Breast epithelium (tissue), 4 donors: ENCODE measurements at places on chromosomes 16 and 17. TPM values are rescaled to one million over a fixed set of nuclear protein-coding genes. Genes with fewer than 3 reads are reported as not detected.

SLC35G6 gene
- total RNA-seq, result not detected

DNA sequence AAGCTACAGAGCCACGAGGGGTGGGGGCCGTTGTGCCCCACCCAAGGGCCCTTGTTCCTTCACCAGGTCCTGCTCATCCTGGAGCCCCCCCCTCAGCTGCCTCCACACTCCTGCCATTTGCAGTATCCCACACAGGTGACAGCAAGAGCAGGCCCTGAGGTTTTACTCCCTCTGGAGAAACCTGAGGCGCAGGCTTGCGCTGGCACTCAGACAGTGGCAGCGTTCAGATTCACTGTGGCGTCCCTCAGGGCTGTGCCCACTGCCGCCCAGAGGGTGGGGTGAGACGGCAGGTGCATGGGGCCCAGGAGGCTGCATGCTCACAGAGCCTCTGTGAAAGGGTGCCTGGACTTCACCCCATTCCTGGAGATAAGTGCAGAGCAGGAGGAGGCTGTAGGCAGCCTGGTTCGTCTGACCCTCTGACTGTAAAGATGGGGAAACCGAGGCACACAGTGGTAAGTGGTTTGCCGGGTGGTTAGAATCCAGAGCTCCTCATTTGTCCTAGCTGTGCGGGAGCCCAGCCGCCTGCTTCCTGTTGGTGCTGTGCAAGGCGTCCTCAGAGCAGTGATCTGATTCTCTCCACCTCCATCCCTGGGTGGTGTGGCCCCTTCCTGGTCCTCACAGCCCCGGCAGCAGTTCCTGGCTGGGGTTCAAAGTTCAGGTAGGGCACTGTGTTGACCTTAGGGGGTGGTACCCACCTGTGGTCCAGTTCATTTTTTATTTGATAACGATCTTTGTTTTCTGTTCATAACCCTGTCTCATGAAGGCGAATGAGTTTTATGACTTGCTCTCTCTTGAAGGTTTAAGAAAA lies 1.6 kb downstream of the SPIRE2 start:
- no peaks in the 10 kb centered on the region for H3K27me3 ChIP-seq
- H3K4me1 ChIP-seq, result peaks cover 4% of the 10 kb centered on the region
- H3K27ac ChIP-seq, result no peak overlapping the region
- no peak overlapping the region for H3K4me3 ChIP-seq
- no peak for DNase-seq

PTX4 gene
- total RNA-seq, result not detected

GRCh38 chr16:52383119-52383518 lies 163.8 kb downstream of the TOX3 start:
- no peaks in the 10 kb centered on the region for H3K4me1 ChIP-seq

DNA sequence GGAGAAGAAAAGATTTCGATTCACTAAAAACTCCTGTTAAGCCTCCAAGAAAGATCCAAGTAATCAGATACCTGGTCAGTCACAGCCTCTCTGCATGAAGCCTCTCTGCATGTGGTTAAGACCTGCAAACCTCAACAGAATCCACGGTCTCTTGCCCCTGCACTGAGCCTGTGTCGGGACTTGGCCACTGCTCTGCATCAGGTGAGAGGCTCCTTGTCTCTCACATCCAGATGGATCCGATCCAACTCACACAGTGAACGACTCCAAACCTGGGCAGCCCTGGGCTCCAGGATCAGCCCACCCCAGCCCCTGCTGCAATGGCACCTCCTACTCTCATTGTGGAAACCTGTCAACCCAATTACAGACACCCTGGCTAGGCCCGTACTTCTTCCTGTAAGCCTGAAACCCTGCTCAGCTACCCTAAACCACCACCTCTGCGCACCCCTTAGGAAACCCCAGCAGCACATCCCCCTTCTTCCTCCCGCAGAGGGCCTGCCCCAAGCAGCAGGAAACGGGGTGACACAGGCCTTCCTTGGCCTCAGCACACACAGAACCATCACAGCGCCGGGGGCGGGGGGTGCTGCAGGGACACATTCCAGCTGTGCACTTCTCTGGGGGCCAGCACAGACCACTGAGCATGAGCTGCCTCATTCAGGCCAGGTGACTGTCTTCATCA lies 129.5 kb downstream of the ANKRD11 start:
- H3K27ac ChIP-seq, result no peak overlapping the region
- H3K27me3 ChIP-seq, result no peaks in the 10 kb centered on the region
- no peaks in the 10 kb centered on the region for H3K36me3 ChIP-seq
- no peak for DNase-seq
- H3K4me1 ChIP-seq, result peaks cover 40% of the 10 kb centered on the region
- no peak overlapping the region for H3K4me3 ChIP-seq

DNA sequence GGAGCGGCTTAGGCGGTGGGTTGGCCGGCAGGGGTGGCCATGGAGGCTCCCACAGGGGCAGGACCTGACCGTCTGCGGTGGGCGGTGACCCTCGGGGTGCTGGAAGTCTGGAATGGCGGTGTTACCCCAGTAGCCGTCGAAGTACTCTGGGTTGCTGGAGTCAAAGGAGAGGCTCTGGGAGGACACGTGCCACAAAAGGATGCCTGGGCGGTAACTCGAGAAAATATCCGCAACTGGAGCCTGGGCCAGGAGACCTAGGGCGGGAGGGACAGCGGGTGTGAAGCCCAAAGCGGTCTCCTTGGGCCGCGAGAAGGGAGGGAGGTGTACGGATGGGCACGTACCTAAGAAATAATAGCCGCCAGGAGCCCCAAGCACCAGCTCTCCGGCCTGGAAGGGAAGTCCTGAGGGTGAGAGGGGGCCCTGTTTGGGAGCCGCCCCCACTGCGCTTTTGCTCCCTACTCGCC lies 4.6 kb downstream of the ITGA2B start:
- no peak for DNase-seq
- no peaks in the 10 kb centered on the region for H3K27me3 ChIP-seq
- no peaks in the 10 kb centered on the region for H3K36me3 ChIP-seq

MT4 gene
- total RNA-seq, result not detected
